ENCODE measurements at places on chromosomes 3 and 15. TPM values are rescaled to one million over a fixed set of nuclear protein-coding genes. Genes with fewer than 3 reads are reported as not detected.

CLRN1 gene
- total RNA-seq: not detected

P2RY1 gene
- 2.7 TPM for total RNA-seq

GNAT1 gene
- not detected for total RNA-seq

DPPA4 gene
- not detected for total RNA-seq

DCLK3 gene
- total RNA-seq: not detected

STOML1 gene
- 10.5 TPM for total RNA-seq

KCNMB2 gene
- not detected for total RNA-seq

CPLX3 gene
- total RNA-seq: not detected

CALML4 gene
- total RNA-seq: 3.2 TPM

IL5RA gene
- not detected for total RNA-seq

GPR171 gene
- total RNA-seq: not detected

UROC1 gene
- total RNA-seq: not detected

DISP2 gene
- total RNA-seq: under 0.01 TPM

TIGIT gene
- total RNA-seq: not detected

FOXL2NB gene
- not detected for total RNA-seq

CACNA1D gene
- not detected for total RNA-seq

GAP43 gene
- not detected for total RNA-seq

CSPG4 gene
- total RNA-seq: 0.33 TPM

MORC1 gene
- not detected for total RNA-seq

CDHR4 gene
- total RNA-seq: not detected
